ENCODE measurements at places on chromosomes 4 and X.

DNA sequence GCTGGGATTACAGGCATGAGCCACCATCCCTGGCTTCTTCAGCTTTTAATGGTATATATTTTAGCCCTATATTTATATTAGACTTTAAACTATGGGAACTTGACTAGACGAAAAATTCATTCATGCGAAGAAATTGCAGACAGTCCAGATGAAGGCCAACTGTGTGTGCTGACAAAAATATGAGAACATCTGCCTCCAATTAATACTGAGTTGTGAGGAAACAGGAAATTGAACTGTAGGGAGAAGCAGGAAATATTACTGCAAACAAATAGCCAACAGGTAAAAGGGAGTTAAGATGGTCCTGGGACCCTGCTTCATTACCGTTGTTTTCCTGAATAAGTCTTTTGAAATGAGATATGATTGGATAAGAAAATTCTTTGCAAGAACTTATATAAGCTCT lies 26.3 kb downstream of the MGARP start:
- DNase-seq, result no peak

DNA sequence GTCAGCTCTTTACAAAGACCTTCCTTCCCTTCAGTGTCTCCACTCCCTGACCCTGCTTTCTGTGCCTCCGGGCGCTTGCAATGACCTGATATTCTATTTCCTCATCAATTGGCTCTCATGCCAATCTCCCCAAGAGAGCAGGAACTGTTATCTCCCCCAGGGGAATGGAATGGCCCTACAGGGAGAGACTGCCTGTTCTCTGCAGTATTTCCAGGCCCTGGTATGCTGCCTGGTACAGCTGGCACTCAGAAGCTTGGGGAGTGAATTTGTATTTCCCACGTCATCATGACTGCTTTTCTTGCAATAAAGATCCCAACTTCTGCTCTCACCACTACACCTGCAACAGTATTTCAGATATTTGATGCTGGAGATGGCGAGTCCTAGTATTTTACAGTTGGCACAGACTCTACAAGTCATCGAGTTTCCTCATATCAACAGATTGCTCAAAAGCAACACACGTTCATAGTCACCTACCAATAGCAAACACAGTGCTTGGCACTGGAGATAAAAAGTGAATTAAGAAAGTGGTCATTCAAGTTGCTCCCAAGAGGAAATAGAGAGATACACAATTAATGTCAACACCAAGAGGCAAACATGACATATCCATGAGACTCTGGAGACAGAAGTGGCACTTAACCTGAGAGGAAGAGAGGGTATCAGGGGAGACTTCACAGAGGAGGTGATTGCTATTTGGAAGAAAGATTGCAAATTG lies 90.5 kb upstream of the EGFL6 start:
- DNase-seq, result no peak

- no peak for DNase-seq
Observed at GRCh38 chr4:14877246-14878225, 124.7 kb upstream of the CPEB2 start.

GRCh38 chrX:31038575-31039326 lies 33.1 kb downstream of the FTHL17 start:
- DNase-seq, result no peak

GRCh38 chrX:108019382-108019875 lies 25.4 kb upstream of the VSIG1 start:
- no peak for DNase-seq

All from GM12864 (cell line).